ENCODE measurements at places on chromosomes 12 and 14.

GRCh38 chr12:26125400-26126339 is 833 bp upstream of the BHLHE41 start:
- no peak for DNase-seq

DNA sequence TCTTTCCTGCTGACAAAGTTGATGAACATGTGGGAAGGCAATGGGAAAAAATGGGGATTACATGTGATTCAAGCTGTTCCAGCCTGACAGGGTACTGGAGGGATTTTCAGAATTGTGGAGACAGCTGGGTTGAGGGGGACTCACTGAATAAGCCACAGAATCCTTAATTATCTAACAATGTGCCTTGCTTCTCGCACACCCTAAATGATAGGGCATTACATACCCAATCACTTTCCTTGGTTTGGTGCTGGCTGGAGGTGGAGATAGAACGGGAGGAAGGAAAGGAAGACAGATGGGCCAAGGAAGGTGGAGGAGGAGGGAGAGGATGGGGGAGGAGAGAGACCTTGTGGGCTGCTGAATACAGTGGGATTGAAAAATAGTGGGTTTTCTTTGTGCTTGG is 20.7 kb downstream of the PELI2 start:
- DNase-seq: no peak

DNA sequence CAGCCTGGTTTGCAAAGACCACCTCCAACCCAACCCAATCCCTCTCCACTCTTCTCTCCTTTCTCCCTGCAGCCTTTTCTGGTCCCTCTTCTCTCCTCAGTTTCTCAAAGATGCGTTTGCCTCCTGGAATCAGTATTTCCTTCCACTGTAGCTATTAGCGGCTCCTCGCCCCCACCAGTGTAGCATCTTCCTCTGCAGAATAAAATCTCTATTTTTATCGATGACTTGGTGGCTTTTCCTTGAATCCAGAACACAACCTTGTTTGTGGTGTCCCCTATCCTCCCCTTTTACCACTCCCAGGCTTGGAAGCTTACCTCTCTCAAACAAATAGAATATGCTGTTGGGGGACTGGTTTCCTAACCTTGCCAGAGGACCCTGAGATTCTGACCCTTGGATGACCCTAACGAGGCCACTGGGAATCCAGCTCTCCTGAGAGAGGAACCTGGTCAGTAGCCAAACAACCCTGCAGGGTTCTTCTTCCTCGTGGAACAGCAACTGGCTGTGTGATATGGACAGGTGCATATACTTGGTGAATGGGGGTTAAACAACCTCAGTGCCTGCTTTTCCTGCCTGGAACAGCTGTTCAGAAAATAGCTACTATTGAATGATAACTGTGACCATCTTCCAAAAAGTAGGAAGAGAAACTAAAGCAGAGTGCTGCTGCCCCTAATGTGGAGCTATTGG is 4.4 kb downstream of the WNT1 start:
- no peak for DNase-seq

DNA sequence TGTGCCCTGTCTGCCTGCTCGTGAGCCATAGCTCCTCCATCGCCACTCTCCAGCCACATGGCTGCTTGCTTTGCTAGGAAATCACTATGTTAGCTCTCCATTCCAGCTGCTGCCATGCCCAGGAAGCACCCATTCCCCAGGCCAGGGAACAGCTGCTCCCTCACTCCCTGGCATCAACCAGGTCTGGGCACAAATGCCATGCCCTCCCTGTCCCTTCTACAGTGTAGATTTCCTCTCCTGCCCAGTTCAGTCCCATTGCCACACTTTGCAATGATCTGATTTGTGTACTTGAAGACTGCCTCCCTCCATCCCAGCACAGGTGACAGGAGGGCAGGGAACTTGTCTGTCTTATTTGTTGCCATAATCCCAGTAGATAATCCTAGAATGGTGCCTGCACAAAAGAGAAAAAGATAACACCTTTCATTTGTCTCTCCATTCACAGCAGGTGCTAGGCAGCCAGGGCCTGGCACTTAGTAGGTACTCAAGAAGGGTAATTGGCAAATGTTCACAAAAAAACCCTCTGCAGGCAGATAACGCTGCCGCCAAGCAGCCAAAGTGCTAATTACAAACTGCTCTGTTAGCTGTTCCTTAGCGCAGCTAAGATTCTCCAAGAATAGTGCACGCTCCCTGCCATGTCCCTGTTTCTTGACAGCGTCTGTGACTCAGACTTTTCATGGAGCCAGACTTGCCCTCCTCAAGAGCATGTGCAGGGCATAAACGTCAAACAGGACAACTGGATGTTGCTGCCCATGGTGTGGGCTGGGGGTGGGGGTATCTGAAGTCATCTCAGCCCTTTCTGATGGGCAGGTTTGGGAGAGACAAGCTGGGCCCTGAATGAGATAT is 69.1 kb downstream of the ARL6IP4 start:
- no peak for DNase-seq

GRCh38 chr12:55839345-55840140 is 3.2 kb downstream of the MMP19 start:
- DNase-seq: no peak

GRCh38 chr12:117499759-117500485 is 138.5 kb upstream of the NOS1 start:
- DNase-seq: no peak

DNA sequence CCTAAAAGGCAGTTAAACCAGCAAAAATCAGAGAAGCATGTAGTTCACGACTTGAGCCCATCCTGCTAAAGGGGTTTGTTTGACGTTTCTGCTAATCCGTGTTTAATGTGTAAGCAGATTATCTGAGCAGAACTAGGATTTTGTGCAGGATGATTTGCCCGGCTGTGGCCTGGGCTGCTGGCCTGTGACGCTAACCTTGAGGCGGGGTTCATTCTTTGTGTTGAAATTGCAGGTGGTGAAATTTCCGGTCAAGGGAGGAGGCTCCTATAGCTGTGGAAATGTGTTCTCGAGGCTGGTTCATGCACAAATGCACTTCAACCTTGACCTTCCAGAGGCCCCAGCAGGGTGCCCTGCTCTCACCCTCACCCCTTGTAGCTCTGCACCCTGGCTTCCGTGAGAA is 63.7 kb downstream of the SLC24A4 start:
- no peak for DNase-seq

- no peak for DNase-seq
Observed at GRCh38 chr14:78345131-78345744, 175.1 kb downstream of the NRXN3 start.

DNA sequence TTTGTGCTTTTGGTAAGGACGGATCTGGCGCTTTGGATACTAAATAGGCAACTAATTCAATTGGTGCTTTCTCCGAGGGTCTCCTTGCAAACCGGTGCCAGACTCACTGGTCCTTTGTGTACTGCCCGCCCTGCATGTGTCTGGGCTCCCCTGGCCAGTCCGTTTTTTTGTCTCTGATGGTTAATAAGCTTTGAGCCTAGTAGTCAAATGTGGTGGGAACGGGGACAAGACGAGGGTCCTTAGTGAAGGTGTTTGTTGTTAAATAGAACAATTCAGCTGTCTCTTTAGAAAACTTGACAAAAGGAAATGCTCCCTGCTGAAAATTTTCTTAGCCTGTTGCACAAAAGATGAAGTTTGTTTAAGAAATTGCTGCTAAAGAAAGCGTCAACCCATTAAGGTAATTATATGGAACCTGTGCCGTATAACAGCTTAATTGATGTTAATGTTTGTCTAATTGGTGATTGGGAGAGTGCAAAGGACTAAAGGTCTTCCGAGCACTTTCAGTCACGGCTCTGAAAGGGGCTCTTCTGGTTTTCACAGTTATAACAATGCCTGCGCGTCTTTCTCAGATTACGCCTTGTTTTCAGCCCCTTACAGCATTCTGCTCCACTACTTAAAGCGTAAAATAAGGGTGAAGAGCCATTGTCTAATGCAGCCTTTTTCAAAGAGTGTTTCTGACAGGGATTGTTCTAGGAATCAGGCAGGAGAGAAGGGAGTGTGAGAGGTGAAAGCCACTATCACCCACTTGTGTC is 537.4 kb downstream of the PRKD1 start:
- DNase-seq: no peak

GRCh38 chr12:81208187-81208911 is 130.5 kb downstream of the ACSS3 start:
- no peak for DNase-seq

DNA sequence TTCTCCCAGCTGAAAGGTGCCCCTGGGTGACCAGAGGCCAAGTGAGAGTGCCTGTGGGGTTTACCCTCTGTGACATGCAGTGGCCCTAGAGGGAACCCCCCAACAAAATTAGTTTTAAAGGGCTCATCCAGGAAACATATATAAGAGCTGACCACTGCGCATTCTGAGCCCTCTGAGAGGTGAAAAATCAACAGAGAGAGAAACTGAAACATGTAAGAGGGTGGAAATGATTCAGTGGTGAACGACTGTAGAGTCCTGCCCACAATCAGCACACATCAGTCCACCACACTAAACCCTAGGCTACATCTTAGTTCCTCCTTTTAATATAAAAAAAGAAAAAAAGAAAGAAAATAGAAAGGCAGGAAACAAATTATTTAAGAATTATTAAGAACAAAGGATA is 21.0 kb upstream of the ACSM4 start:
- DNase-seq: no peak

DNA sequence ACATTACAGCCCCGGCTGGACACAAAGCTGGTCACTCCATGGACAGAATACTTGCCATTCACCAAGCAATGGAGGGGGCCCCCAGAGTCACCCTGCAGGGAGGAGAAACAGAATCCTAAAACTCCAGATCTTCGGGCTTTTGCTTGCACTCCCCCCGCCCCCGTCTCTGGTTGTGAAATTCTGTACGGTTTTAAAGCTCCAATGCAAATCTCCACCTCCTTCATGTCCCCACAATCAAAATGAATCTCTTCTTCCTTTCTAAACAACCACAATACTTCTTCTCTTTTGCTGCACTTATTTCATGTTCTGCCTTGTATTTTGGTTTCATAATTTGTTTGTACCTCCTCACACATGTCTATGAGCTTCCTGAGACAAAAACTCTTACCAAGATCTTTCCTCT is 5.8 kb upstream of the BIN2 start:
- no peak for DNase-seq

GRCh38 chr12:121748571-121749265 is 36.2 kb downstream of the TMEM120B start:
- no peak for DNase-seq
